ENCODE measurements at places on chromosomes 16 and 17.
A peak's percentile ranks its signal among the peaks of the same experiment; 100 is the strongest.

DNA sequence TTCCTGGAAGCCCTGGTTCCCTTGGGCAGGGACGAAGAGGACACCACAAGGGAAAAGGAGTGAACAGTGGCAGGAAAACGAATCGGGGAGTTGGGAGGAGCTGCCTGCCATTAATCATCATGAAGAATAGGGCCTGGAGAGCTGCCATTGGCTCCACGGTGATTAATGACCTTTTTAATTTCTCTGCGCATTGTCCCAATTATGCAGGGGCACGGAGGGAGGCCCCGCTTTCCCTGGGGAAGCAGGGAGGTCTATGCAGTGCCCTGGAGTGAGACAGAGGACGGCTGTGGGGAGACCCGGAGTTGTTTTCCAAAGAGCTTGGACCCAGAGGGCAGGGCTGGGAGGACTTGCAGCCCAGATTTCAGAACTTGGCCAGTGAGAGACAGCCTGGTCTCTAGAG is 338.9 kb upstream of the C16orf82 start:
- DNase-seq: no peak

GRCh38 chr17:78026381-78026780 is 67.9 kb downstream of the TNRC6C start:
- DNase-seq: no peak

DNA sequence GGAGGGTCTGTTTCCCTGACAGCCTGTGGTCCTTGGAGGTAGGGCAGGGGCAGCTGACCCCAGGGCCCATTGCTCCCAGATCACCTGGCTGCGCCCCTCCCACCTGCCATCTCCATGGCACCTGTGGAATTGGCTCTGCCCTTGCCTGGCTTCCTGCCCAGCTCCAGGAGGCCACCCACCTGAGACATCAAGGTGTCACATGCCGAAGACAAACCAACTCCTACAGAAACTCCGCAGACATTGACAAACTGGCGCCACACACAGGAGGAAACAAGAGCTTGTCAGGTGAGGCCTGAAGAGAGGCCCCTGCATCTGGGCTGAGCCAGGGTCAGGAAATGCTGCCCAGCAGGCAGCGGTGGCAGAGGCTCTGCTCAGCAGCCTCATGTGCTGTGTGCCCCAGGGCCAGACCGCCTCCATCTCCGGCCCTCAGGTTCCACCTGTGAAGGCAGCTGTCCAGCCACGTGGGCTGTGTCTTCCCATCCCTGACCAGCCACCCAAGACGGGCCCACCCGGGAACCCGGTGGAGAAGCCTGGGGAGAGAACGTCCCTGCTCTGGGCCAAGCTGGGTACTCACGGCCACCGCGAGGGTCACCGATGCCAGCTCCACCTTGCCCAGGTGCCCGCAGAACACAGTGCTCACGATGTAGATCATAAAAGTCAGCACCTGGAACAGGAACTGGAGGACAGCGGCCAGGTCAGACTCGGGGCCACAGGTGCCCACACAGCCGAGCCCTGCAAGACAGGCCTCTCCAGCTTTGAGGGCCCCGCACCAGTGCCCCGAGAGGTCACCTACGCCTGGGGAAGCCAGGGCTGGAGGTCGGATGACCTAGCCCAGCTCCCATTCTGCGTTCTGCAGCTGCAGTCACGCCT is 1.6 kb downstream of the SLC47A2 start:
- no peak for DNase-seq

DNA sequence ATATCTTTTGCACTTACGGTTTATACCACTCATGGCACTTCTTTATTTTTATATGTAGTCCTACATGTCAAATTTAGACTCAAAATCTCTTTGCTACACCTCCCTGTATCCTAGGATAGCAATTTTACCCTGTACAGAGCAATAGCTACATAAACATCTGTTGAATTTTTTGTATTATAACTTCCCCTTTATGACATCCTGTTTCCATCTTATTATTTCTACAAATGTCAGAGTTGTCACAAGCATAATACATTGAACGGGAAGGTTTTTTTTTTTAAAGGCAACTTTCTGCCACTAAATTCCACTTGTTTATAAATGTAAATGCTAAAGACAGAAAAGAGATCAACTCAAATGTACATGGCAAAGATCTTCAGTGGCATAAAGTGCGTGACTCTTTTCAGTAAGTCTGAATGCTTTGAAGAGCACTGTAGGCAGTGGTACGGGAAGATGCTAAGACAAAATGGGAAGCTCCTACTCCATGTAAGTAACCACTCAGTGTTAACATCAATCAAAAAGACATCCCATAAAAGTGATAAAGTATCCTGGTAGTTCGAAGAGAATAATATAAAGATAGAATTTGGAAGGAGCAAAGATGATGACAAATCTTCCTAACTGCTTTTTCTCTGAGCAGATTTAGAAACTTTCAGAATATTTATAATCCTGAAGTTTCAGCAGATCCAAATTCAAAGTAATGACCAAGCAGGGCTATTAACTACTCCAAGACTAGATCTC is 26.8 kb downstream of the GNA13 start:
- DNase-seq: no peak

- no peak for DNase-seq
Measured at GRCh38 chr16:20901436-20902112, 1.0 kb downstream of the LYRM1 start.

GRCh38 chr16:76835339-76835738 is 355.7 kb upstream of the MON1B start:
- DNase-seq: no peak

- DNase-seq: no peak
Measured at GRCh38 chr17:44850612-44851011, 2.9 kb downstream of the HIGD1B start.

DNA sequence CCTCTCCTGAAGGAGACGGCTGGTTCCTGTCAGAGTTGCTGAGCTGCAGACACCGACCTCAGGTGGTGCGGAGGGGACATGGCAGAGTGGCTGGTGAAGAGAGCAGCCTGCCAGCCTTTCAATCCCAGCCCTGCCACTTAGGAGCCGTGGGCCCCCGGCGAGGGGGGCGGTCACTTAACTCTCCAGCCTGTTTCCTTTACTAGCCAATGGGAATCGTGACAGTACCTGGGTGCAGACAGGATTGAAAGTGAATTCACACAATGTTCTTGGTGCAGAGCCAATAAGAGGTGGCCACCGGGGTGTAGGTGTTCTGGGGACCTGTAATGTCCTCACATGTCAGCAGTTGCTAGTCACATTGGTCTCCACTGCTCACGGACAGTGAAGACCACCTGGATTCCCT is 13.5 kb downstream of the ACE start:
- DNase-seq: no peak

- DNase-seq: no peak
Measured at GRCh38 chr16:7638306-7638705, 305.7 kb downstream of the RBFOX1 start.

DNA sequence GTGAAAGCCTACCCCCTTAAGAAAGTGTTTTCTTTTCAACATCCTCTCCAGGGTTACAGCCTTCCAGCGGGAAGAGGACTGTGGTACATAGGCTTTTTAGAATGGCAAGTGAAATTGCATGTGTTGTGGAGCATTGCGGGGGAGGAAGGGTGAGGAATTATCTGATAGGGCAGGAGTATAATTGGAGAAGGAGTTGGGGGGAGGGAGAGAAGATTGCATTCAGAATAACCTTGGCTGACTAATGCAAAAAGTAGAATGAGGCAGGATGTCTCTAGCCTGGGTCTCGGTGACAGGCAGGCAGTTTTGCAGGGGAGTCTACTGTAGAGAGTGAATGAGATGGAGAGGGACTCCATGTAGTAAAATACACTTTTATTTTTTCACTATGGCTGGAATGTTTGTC is 2.4 kb upstream of the CDH8 start:
- no peak for DNase-seq

GRCh38 chr16:19853132-19853741 is 31.4 kb downstream of the GPRC5B start:
- DNase-seq: no peak

DNA sequence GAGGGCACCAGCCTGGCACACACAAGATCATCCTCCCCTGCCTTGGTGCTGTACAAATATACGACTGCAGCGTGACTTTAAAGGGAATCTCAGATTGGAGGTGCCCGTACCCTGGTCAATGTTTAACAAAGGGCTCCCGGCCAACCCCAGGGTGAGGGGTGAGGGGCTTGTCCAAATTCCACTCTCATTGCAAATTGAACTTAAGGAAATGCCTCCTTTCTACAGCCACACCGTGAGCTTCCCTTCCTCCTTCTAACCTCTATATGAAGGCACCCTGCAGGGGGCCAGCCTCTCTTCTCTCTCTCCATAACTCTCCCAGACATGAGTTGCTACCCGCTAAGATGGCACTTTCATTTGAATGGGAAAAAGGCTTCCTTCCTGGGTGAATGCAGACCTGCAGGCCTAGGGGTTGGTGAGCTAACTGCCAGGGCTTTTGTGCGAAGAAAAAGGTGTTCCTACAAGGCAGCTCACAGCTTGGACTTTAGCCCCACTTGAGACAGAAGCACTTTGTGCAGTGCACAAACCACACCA is 76.6 kb downstream of the IRF8 start:
- no peak for DNase-seq

GRCh38 chr17:77288115-77288619 is 147.4 kb downstream of the SEC14L1 start:
- DNase-seq: no peak

- DNase-seq: no peak
Measured at GRCh38 chr17:42725143-42725542, 19.7 kb downstream of the EZH1 start.

DNA sequence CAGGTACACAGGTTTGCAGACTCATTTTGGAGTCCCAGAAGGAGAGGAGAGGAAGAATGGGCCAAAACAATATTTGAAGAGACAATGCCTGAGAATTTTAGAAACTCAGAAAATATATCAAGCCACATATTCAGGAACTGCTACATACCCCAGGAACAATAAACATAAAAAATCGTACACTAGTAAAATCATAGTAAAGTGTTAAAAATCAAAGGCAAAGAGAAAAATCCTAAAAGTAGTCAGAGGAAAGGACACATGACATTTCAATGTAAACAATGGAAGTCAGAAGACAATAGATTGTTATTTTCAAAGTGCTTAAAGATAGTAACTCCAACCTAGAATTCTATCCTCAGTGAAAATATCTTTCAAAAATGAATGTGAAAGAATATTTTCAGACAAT is 28.5 kb upstream of the NACA2 start:
- DNase-seq: no peak

GRCh38 chr17:62963296-62963695 is 2.7 kb upstream of the TANC2 start:
- DNase-seq: no peak

DNA sequence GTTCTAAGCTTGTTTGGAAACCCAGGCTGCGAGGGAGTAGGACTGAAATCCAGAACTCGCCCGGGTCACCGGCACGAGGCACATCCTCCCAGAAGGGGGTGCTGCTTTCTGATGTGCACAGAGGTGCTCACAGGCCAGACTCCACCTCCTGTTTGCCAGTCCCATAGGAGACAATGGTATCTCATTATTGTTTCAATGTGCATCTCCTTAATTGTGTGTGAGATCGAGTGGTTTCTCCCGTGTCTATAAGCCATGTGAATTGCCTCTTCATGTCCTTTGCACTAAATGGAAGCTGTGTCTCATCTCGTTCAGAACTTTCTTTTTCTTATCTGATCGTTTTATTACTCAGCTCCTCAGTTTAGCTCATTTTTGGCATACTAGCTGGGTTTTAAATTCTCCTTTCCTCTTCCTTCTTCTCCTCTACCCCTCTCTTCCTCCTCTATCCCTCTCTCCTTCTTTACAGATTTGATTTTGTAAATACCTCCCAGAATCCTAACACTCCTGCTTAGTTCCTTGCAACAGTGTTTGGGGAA is 32.1 kb upstream of the PRKCB start:
- peak; percentile 45 for DNase-seq

DNA sequence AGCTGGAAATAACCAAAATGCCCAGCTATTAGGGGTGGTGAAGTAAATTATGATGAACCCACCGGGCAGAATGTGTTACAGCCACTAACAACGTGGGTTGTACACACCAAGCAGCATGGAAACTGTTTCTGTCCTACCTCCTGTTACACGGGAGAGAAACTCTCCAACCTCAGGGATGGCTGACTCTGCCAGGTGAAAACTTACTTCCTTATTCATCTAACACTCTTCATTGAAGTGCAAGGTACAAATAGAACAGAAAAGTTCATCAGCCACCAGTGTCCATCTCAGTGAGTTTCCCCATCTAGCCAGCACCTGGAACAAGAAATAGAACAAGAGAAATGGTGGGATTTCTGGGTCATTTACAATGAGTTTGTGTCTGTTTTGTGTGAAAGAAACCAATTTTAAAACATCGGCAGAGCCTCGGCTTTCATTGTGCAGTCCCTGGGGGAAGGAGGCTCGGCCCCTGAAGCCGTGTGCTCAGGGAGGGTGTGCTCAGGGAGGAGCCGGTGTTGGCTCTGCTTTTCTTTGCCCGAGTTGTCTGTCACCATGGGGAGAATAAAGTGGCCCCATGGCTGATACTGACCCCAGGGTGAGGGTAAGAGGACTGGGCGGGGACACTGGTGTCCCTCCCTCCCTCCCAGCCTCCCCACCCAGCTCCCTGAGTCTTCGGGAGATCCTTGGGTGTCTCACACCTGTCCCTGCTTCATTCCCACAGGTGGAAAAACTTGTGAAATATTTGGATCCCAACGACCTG is 39.8 kb downstream of the RAB11FIP4 start:
- no peak for DNase-seq

GRCh38 chr17:8685381-8685780 is 54.9 kb upstream of the MYH10 start:
- DNase-seq: no peak

GRCh38 chr16:89924925-89925307 is 1.8 kb downstream of the TUBB3 start:
- DNase-seq: no peak

- DNase-seq: no peak
Measured at GRCh38 chr17:2994441-2994840, 69.0 kb downstream of the OR1D5 start.

GRCh38 chr17:49362723-49363117 is 670 bp upstream of the ZNF652 start:
- DNase-seq: no peak

DNA sequence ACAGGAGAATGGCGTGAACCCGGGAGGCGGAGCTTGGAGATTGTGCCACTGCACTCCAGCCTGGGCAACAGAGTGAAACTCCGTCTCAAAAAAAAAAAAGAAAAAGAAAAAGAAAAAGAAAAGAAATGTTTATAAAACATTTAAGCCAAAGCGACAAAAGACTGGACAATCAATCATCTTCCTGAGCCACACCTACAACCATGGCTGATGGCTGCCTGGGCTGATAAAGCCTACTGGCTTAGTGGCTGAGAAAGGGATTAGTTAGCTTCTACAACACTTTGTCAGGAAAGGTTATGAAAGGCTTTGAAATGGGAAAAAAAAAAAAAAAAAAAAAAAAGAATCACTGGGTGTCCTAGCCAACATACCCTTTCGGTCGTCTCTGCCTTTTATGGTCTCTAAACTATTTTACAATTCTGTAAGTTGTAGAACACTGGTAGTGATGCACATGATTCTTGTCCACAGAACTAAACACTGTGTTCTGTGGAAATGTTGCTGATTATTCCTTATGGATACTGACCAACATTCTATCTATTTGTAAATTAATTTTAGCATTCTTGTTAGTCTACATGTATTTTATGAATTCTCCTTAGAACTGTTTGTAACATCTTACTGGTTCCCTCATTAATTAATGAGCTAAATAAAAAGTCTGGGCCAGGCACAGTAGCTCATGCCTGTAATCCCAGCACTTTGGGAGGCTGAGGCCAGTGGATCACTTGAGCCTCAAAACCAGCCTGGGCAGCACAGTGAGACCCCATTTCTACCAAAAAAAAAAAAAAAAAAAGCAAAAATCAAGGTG is 45.5 kb downstream of the ZZEF1 start:
- DNase-seq: no peak

GRCh38 chr16:72860726-72861562 is 187.0 kb downstream of the ZFHX3 start:
- no peak for DNase-seq

GRCh38 chr16:57647136-57647875 is 18.9 kb downstream of the ADGRG1 start:
- no peak for DNase-seq
